ENCODE measurements at places on chromosomes 6 and 20.

DNA sequence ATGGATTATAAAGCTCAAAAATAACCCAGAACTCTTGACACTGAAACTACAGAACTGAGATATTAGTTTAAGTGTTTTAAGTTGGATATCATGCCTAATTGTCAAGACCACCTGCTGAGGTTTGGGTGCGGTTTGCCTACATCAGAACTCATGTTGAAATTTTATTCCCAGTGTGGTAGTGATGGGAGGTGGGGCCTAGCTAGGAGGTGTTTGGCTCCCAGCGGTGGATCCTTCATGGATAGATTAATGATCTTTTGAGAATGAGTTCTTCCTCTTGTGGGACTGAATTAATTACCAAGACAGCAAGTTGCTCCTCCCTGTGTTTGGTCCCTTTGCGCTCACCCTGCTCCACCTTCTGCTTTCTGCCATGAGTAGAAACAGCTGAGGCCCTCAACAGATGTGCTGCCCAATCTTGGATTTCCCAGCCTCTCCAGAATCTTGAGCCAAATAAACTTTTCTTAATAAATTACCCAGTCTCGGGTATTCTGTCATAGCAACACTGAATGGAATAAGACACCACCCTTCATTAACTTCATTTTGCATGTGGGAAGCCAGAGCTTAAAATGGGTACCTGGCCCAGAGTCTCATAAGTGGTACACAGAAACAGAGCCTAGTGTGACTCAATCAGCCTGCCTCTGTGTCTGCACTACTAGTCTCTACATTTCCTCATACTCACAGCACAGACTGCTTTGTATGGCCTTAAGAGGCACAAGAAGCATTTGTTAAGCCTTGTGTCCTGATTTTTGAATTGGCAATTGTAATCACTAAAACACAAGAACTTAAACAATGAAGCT is 158.4 kb downstream of the IBTK start:
- no peak for DNase-seq

DNA sequence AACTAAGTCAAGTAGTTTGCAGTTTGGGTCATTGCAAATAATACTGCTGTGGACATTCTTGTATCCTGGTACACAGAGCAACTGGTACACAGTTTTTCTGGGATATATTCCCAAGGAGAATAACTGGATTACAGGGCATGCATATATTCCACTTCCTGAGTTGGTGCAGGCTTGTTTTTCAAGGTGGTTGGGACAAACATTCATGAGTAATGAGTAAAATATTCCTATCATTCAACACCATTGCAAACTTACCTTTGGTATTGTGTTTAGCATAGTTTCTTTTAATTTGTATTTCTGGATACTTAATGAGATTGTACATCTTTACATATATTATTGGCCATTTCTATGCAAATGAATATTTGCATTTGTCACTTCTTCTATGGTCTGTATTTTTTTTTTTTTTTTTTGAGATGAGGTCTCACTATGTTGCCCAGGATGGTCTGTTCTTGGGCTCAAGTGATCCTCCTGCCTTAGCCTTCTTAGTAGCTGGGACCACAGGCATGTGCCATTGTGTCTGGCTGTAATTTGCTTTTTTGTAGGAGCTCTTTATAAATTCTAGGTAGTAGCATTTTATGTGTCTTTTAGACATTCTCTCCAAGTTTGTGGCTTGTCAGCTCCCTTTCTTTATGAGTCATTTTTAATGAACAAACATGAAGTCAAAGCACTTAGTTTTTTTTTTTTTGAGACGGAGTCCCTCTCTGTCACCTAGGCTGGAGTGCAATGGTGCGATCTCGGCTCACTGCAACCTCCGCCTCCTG is 158.7 kb downstream of the SOX4 start:
- DNase-seq: no peak

- no peak for DNase-seq
Observed at GRCh38 chr6:157778719-157779118, 44.3 kb upstream of the SNX9 start.

DNA sequence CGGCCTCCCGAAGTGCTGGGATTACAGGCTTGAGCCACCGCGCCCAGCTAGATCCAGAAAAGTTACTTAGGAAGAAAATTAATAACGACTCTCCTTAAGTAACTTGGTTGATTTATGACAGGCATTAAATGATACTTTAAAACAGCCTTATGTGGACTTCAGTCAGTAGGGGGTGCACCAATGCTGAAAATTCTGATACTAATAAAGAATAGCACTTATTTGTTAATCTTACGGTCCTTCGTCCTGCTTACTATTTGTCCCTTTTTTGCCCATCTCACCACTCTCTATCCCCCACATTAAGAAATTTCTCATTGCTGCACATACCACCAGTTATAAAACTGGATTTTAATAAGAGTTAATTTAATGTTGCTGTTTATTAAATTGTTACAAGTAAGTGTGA is 12.7 kb upstream of the PRELID3B start:
- no peak for DNase-seq

DNA sequence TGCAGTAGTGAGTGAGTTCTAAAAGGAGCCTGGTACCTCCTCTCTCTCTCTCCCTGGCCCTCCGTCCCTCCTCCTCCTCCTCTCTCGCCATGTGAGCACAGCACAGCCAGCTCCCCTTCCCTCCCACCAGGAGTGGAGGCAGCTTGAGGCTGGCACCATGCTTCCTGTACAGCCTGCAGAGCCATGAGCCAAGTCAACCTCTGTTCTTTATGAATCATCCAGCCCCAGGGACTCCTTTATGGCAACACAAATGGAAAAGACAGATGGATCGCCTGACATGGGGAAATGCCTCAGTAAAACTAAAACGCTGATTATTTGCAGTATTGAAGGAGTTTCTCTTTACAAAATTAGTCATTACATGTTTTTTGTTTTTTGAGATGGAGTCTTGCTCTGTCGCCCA is 233.7 kb upstream of the ARID1B start:
- DNase-seq: no peak

GRCh38 chr6:39951716-39952115 is 17.5 kb upstream of the MOCS1 start:
- no peak for DNase-seq

GRCh38 chr6:31587791-31588777 is 2.0 kb downstream of the LST1 start:
- no peak for DNase-seq
